CMK (cell line): ENCODE measurements at places on chromosomes 7 and 10.

DNA sequence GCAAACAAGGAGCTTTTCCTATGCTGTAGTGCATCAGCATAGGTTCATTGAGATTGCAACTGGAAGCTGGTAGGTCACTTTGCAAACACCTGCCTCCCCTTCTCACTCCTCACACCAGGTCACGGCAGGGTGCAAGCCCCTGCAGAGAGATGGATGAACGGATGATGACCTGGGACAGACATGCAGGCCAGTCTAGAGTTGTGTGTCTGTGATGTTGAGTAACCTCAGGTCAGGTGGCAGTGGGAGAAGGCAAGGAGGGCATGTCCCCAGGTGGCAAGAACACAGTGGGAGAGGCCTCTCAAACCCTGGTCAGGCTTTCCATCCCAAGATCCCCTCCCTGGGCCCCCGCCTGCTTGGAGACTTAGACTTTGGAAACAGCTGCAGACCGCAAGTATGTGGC, 197.1 kb upstream of the LYZL2 start:
- DNase-seq: no peak

GRCh38 chr7:17057143-17057509, 175.3 kb upstream of the AGR3 start:
- DNase-seq: no peak

DNA sequence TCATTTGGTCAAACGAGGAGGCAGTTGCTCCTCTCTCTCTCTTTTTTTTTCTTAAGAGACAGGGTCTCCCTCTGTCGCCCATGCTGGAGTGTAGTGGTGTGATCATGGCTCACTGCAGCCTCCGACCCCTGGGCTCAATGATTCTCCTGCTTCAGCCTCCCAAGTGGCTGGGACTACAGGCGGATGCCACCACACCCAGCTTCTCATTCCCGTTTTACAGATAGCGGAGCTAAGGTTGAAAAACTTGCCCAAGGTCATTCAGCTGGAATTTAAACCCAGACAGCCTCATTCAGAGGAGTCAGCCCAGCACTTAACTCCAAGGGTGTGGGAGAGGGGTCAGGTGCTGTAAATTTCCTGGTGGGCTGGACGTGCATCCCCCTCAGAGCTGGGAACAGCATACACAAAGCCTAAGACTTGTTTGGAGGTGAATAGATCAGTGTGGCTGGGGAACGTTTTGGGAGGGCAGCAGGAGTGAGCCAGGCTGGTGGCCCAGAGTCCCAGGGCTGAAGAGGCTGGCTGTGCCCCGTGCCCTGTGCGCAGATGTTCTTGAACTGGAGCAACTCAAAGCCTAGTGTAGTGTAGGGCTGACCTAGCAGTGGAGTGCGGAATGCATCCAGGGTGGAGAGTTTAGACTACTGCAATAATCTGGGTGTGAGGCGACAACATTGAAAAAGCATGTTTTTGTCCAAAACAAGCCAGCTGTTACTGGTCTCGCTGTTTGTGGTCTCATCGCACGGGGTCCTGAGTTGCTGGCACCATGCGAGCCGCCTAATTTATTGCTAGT, 2.3 kb downstream of the HTRA1 start:
- DNase-seq: no peak

GRCh38 chr10:34403512-34403911, 411.6 kb downstream of the PARD3 start:
- no peak for DNase-seq
